Thymus (tissue), 14 donors: ENCODE measurements at places on chromosomes 3 and 15. TPM values are rescaled to one million over a fixed set of nuclear protein-coding genes. Genes with fewer than 3 reads are reported as not detected.

Gene TMEM158
- polyA plus RNA-seq, result 1.9 TPM

Gene CCDC54
- polyA plus RNA-seq, result not detected

Gene CFAP91
- polyA plus RNA-seq, result 2.8 TPM

Gene GP5
- 0.64 TPM for polyA plus RNA-seq

Gene FBN1
- polyA plus RNA-seq, result 6.3 TPM

Gene LTF
- 64.3 TPM for polyA plus RNA-seq

Gene LINGO1
- polyA plus RNA-seq, result 0.75 TPM

Gene CCK
- 9.0 TPM for polyA plus RNA-seq

Gene GAP43
- 0.68 TPM for polyA plus RNA-seq

Gene SH2D7
- 0.05 TPM for polyA plus RNA-seq

Gene IL17RD
- 0.37 TPM for polyA plus RNA-seq

Gene AMT
- 40.0 TPM for polyA plus RNA-seq

Gene SERPINI2
- polyA plus RNA-seq, result 0.34 TPM

Gene GHSR
- polyA plus RNA-seq, result not detected
